ENCODE measurements at places on chromosomes 1 and 21.

DNA sequence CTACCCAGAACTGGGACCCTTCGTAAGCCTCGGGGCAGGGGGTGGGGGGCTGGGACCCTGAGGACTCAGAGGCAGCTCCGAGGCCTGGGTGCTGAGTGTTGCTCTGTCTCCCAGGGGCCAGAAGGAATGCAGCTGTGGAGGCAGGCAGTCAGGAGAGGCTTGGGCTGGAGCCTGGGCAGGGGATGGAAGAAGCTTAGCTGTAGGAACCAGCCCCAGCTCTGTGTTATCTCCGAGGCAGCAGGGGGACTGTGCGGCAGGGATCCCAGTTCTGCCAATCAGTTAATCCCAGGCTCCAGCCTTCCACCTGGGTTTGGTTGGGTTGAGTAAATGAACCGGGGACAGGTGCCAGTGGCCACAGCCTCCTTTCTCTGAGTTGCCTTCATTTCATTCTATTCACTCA lies 8.2 kb upstream of the GRIK3 start:
- no peak for DNase-seq

DNA sequence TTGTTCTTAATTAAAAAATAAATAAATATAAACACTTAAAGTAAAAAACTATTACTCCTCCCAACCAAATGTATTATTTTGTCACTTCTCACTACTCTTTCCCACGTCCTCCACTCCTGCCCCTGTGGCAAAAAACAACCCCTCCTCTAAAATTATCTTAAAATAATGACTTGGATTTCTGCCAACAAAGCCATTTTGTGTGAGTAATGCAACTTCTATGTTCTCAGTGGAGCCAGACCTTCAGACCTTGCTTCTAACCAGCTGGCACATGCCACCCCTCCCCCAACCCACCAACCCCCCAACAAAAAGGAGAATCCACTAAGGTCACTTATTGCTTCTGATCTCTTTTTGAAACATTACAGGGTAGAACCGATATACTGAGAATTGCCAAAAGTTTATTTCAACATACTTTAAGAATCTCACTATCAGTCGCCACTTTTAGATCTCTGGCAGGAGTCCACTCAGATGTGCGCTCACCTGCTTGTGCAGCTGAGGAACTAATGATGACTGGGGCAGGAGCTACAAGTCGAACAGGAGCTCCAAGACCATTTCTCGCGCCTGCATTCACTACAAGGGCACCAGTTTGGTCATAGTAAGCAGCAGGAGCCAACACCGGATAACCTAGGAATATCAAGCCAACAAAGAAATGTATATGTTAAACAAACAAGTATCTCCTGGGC lies 58.3 kb upstream of the SDC3 start:
- no peak for DNase-seq

GRCh38 chr1:2295526-2295925 lies 67.4 kb downstream of the SKI start:
- no peak for DNase-seq

- DNase-seq, result no peak
Observed at GRCh38 chr1:244400974-244401373, 50.7 kb downstream of the ADSS2 start.

Data from activated CD4-positive, alpha-beta T cell treated with anti-CD3 and anti-CD28 coated beads, Interleukin-2, amount 50 U/mL, for 1 hour (primary cell).